Activated naive CD8-positive, alpha-beta T cell treated with anti-CD3 and anti-CD28 coated beads for 36 hours (primary cell): ENCODE measurements at places on chromosomes 5 and 9.
A peak's percentile ranks its signal among the peaks of the same experiment; 100 is the strongest.

DNA sequence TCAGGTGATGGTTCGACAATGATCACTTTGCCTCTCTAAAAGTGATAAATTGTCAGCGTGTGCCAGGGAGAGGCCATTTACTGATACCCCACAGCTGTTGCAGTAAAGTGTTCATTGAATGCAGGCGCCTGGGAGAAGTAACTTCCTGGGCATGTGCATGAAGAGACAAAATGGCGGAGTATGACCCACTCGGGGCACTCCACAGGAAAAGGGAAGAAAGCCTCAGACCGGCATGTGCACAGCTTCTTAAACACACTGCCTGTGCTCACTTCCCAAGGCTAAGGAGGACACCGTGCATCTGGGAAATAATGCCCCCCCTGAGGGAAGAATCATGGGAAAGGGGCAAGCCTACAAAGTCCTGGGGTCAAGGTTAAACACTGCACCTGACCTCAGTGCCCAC, 329.5 kb downstream of the ICE1 start:
- no peaks in the 10 kb centered on the region for H3K36me3 ChIP-seq
- H3K4me1 ChIP-seq, result peaks cover 2% of the 10 kb centered on the region
- peaks cover 9% of the 10 kb centered on the region for H3K27me3 ChIP-seq
- no peak overlapping the region for H3K27ac ChIP-seq

- H3K4me1 ChIP-seq, result no peaks in the 10 kb centered on the region
- H3K36me3 ChIP-seq, result no peaks in the 10 kb centered on the region
- DNase-seq, result no peak
- no peaks in the 10 kb centered on the region for H3K27me3 ChIP-seq
- H3K27ac ChIP-seq, result no peak overlapping the region
- no peak overlapping the region for H3K4me3 ChIP-seq
Observed at GRCh38 chr5:28082610-28083009, 1044.2 kb upstream of the CDH9 start.

DNA sequence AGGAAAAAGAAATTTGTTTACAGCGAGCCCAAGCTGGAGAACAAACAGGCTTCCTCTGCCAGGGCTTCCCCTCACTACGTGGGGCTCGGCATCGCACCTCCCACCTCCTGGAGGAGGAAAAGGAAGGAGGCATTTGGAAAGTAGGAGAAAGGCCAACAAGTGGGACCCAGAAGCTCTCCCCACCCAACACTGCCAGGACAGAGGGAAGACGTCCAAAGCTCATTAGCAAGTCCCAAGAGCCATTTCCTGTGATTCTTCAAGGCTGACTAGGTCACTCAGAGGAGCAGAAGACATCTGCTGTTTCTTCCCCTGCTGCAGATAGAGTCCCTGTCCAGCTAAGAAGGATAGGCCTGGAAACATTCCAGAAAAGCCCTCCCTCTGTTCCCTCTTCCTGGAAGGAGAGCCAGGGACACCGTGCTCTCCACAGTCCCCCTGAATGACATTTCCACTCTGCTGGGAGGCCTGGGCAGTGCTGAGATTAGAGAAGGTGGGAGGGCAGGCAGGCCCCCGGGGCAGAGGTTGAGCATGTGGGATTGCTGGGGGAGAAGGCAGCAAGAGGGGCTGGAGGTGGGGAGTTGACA, 57.0 kb upstream of the NEURL1B start:
- no peak overlapping the region for H3K27ac ChIP-seq
- H3K4me3 ChIP-seq, result no peak overlapping the region
- no peak for DNase-seq
- H3K36me3 ChIP-seq, result no peaks in the 10 kb centered on the region
- H3K27me3 ChIP-seq, result peaks cover 10% of the 10 kb centered on the region
- H3K4me1 ChIP-seq, result no peaks in the 10 kb centered on the region

DNA sequence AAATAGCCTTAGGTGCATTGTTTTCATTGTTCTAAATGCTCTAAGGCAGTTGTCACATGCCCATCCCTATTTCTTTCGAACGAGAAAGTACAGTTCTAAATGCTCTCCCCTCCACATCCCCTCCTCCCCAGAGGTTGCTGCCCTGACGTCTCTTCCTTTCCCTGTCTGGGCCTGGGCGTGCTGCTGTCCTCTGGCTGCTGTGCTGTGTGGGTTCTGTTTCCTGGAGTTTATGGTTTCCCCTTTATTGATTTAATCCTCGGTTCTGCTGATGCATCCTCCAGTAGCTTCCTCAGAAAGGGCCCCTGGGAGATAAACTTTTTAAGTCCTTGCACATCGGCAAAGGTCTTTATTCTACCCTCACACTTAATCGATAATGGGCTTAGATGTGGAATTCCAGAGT, 48.8 kb downstream of the MVB12B start:
- H3K27ac ChIP-seq, result peak overlapping the region; percentile 14
- no peaks in the 10 kb centered on the region for H3K27me3 ChIP-seq
- H3K4me3 ChIP-seq, result peak overlapping the region; percentile 35
- no peak for DNase-seq
- peaks cover 25% of the 10 kb centered on the region for H3K4me1 ChIP-seq

- H3K4me1 ChIP-seq, result peaks cover 5% of the 10 kb centered on the region
- H3K4me3 ChIP-seq, result no peak overlapping the region
- H3K36me3 ChIP-seq, result peaks cover 32% of the 10 kb centered on the region
- no peak overlapping the region for H3K27ac ChIP-seq
- DNase-seq, result no peak
Observed at GRCh38 chr9:137266585-137267453, 10.7 kb upstream of the TOR4A start.

GRCh38 chr5:102946414-102946813, 173.5 kb downstream of the GIN1 start:
- no peak overlapping the region for H3K27ac ChIP-seq
- H3K27me3 ChIP-seq, result no peaks in the 10 kb centered on the region
- peaks cover 16% of the 10 kb centered on the region for H3K36me3 ChIP-seq

GRCh38 chr9:5292141-5292540, 12.4 kb downstream of the RLN2 start:
- peaks cover 23% of the 10 kb centered on the region for H3K36me3 ChIP-seq
- no peaks in the 10 kb centered on the region for H3K4me1 ChIP-seq
- no peak overlapping the region for H3K27ac ChIP-seq
- no peak overlapping the region for H3K4me3 ChIP-seq

DNA sequence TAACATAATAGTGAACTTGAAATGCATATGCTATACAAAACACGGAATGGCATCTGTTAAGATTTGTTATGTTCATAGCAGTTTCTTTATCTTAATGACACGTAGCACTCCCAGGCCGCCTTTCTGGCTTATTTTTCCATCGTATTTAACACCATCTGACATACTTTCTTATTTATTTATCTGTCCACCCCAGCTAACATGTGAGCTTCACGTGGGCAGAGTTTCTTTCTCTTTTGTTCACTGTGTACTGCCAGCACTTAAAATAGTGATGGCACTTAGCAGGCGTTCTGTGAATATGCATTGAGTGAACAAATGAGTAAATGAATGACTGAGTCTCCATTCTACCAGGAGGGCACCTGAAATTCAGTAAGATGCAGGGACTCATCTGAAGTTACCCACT, 29.4 kb upstream of the SYNPO start:
- H3K27ac ChIP-seq, result no peak overlapping the region
- no peaks in the 10 kb centered on the region for H3K4me1 ChIP-seq
- no peak overlapping the region for H3K4me3 ChIP-seq

DNA sequence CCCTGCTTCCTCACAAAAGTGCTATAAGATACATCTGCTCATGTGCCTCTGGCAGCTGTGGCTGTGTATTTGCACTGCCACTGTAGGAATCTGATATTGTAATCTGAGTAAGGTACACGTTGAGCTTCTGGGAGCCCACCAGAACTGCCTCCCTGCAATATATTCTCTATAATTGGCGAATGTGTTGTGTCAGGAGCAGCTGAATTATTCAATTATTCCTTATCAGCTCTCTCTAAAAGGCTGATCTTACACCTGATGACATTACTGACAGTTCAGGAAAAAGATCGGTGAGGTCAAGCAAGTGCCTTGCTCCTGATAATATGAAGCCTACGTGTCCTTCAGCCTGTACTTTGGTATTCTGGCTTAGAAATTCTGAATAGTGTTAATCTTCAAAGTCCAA, 1015.0 kb downstream of the CDH9 start:
- no peaks in the 10 kb centered on the region for H3K36me3 ChIP-seq
- no peaks in the 10 kb centered on the region for H3K4me1 ChIP-seq
- H3K27me3 ChIP-seq, result no peaks in the 10 kb centered on the region

GRCh38 chr9:81517954-81518353, 171.4 kb downstream of the TLE1 start:
- no peak for DNase-seq
- H3K4me3 ChIP-seq, result no peak overlapping the region
- H3K4me1 ChIP-seq, result no peaks in the 10 kb centered on the region
- H3K36me3 ChIP-seq, result no peaks in the 10 kb centered on the region
- H3K27ac ChIP-seq, result no peak overlapping the region

DNA sequence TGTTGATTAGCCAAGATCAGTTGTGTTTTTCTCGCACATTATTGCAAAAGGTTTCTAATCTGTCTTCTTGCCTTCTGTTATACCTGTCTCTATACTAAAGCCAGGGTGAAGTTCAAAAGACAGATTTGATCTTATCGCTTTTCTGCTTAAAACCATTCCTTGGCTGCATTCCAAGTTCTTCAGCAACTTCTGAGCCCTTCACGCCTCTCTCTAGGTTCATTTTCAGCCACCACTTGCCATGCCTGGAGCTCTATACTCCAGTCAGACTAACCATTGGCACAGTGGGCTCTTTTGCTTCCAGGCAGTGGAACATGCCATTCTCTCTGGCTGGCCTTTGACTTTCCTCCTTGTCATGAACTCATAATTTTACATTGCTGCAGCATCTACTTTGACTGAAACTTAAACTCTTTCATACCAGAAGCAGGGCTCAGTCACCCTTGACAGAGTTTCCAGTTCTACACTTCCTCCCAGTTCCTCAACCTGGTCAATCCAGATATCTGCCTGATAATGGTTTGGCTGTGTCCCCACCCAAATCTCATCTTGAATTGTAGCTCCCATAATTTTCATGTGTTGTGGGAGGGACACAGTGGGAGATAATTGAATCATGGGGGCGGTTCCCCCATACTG, 114.4 kb downstream of the SLC12A2 start:
- no peak overlapping the region for H3K27ac ChIP-seq
- H3K36me3 ChIP-seq, result peaks cover 29% of the 10 kb centered on the region
- H3K4me3 ChIP-seq, result no peak overlapping the region
- H3K4me1 ChIP-seq, result peaks cover 30% of the 10 kb centered on the region
- no peak for DNase-seq
- H3K27me3 ChIP-seq, result no peaks in the 10 kb centered on the region

DNA sequence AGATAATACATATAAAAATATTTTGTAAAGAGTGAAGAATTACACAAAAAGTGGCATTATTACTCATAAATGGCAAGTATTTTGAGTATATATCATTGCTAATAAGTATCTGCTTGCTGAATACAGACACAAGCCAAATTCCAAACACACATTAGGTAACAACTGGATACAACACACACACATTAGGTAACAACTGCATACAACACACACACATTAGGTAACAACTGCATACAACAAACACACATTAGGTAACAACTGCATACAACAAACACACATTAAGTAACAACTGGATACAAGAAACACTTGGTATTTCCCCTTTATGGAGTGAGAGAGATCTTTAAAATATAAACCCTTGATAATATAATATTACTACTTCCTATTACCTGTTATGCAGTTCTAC, 13.2 kb downstream of the LRRC14B start:
- H3K4me3 ChIP-seq, result no peak overlapping the region
- peaks cover 3% of the 10 kb centered on the region for H3K4me1 ChIP-seq
- H3K36me3 ChIP-seq, result no peaks in the 10 kb centered on the region
- no peak overlapping the region for H3K27ac ChIP-seq
- DNase-seq, result no peak
- H3K27me3 ChIP-seq, result no peaks in the 10 kb centered on the region

GRCh38 chr9:97390791-97391406, 21.0 kb upstream of the TDRD7 start:
- no peaks in the 10 kb centered on the region for H3K36me3 ChIP-seq
- no peak overlapping the region for H3K4me3 ChIP-seq
- H3K4me1 ChIP-seq, result peaks cover 11% of the 10 kb centered on the region
- no peak for DNase-seq
- no peak overlapping the region for H3K27ac ChIP-seq

GRCh38 chr9:109919736-109920408, 139.9 kb downstream of the PALM2AKAP2 start:
- peaks cover 8% of the 10 kb centered on the region for H3K4me1 ChIP-seq
- H3K27me3 ChIP-seq, result no peaks in the 10 kb centered on the region
- no peaks in the 10 kb centered on the region for H3K36me3 ChIP-seq
- H3K4me3 ChIP-seq, result no peak overlapping the region
- H3K27ac ChIP-seq, result no peak overlapping the region
- no peak for DNase-seq

GRCh38 chr5:6543830-6544560, 88.8 kb downstream of the NSUN2 start:
- H3K4me1 ChIP-seq, result no peaks in the 10 kb centered on the region
- H3K27me3 ChIP-seq, result no peaks in the 10 kb centered on the region

GRCh38 chr9:107779731-107780130, 290.2 kb upstream of the KLF4 start:
- no peaks in the 10 kb centered on the region for H3K36me3 ChIP-seq
- no peak overlapping the region for H3K4me3 ChIP-seq
- no peaks in the 10 kb centered on the region for H3K27me3 ChIP-seq
- H3K27ac ChIP-seq, result no peak overlapping the region
- H3K4me1 ChIP-seq, result no peaks in the 10 kb centered on the region

- no peak overlapping the region for H3K27ac ChIP-seq
- no peaks in the 10 kb centered on the region for H3K27me3 ChIP-seq
- H3K4me3 ChIP-seq, result no peak overlapping the region
- no peak for DNase-seq
- no peaks in the 10 kb centered on the region for H3K4me1 ChIP-seq
Observed at GRCh38 chr5:153136910-153137614, 353.4 kb upstream of the GRIA1 start.

DNA sequence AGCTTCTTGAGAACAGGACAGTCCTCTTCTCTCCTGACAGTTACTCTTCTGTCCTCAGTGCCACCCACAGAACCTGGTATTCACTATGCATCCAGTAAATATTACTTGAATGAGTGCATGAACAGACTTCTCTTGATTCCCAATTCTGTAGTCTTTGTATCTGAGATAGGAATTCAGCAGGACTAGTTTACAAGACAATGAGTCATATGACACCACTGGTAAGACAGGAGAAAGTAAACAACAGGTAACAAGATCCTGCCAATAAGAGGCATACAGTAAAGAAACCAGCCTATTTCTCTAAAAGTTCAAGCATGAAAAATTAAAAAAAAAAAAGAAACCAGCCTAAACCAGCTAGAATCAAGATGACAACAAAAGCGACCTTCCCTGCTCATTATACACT, 6.2 kb downstream of the ZNF883 start:
- H3K4me1 ChIP-seq, result no peaks in the 10 kb centered on the region
- peaks cover 54% of the 10 kb centered on the region for H3K36me3 ChIP-seq
- no peak for DNase-seq
- H3K4me3 ChIP-seq, result no peak overlapping the region

- peaks cover 4% of the 10 kb centered on the region for H3K4me1 ChIP-seq
- H3K36me3 ChIP-seq, result no peaks in the 10 kb centered on the region
- no peak for DNase-seq
- no peaks in the 10 kb centered on the region for H3K27me3 ChIP-seq
Observed at GRCh38 chr9:135803441-135803840, 101.5 kb downstream of the KCNT1 start.

GRCh38 chr9:2785060-2785950, 58.6 kb downstream of the PUM3 start:
- DNase-seq, result no peak
- no peaks in the 10 kb centered on the region for H3K27me3 ChIP-seq
- H3K4me3 ChIP-seq, result no peak overlapping the region
- H3K36me3 ChIP-seq, result peaks cover 92% of the 10 kb centered on the region

GRCh38 chr5:140287801-140288521, 14.9 kb downstream of the PFDN1 start:
- H3K36me3 ChIP-seq, result no peaks in the 10 kb centered on the region
- no peak for DNase-seq
- no peaks in the 10 kb centered on the region for H3K27me3 ChIP-seq
- H3K27ac ChIP-seq, result no peak overlapping the region
- no peak overlapping the region for H3K4me3 ChIP-seq
- H3K4me1 ChIP-seq, result peaks cover 31% of the 10 kb centered on the region
